IMR-90 (cell line): ENCODE measurements at places on chromosomes 5 and 9.

- H3K4me1 ChIP-seq: no peaks in the 10 kb centered on the region
- no peaks in the 10 kb centered on the region for H3K36me3 ChIP-seq
- no peaks in the 10 kb centered on the region for H3K27me3 ChIP-seq
- H3K4me3 ChIP-seq: no peak overlapping the region
- DNase-seq: no peak
- H3K27ac ChIP-seq: no peak overlapping the region
Observed at GRCh38 chr5:165055476-165055875, 1550.1 kb downstream of the MAT2B start.

- H3K27me3 ChIP-seq: no peaks in the 10 kb centered on the region
- peak; percentile 28 for DNase-seq
- peaks cover 11% of the 10 kb centered on the region for H3K4me1 ChIP-seq
- no peak overlapping the region for H3K4me3 ChIP-seq
- H3K36me3 ChIP-seq: peaks cover 2% of the 10 kb centered on the region; the same call in 1 of the 2 replicates
Observed at GRCh38 chr5:160020266-160020770, 11.4 kb downstream of the TTC1 start.

DNA sequence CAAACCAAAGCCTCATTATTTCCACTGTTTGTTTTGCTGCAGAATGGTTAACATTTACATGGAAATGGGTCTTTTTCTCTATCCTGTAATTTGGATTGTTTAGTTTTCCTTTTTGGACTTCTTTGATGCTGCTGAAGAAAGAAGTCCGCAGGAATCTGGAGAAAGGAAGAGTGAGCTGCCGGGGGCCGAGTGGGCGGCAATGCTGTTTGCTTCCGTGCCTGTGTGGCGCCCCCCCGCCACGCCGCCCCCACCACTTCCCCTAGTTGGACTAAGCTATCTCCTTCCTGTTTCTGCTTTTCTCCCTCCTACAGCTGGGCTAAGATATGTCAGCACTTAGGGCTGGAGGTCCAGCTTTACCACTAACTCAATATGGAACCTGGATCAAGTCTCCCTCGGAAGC lies 39.7 kb downstream of the ACTL7B start:
- no peak for DNase-seq
- H3K36me3 ChIP-seq: no peaks in the 10 kb centered on the region
- no peak overlapping the region for H3K4me3 ChIP-seq
- no peak overlapping the region for H3K27ac ChIP-seq

- H3K4me1 ChIP-seq: no peaks in the 10 kb centered on the region
- no peaks in the 10 kb centered on the region for H3K27me3 ChIP-seq
- no peaks in the 10 kb centered on the region for H3K36me3 ChIP-seq
- DNase-seq: no peak
- H3K4me3 ChIP-seq: no peak overlapping the region
Observed at GRCh38 chr5:89493414-89493813, 610.4 kb upstream of the MEF2C start.

- H3K36me3 ChIP-seq: no peaks in the 10 kb centered on the region
- no peak for DNase-seq
- H3K27ac ChIP-seq: no peak overlapping the region
Observed at GRCh38 chr5:88683506-88684135, 199.4 kb downstream of the MEF2C start.

- no peaks in the 10 kb centered on the region for H3K27me3 ChIP-seq
- no peak for DNase-seq
Observed at GRCh38 chr5:14441641-14442040, 140.0 kb upstream of the OTULINL start.

DNA sequence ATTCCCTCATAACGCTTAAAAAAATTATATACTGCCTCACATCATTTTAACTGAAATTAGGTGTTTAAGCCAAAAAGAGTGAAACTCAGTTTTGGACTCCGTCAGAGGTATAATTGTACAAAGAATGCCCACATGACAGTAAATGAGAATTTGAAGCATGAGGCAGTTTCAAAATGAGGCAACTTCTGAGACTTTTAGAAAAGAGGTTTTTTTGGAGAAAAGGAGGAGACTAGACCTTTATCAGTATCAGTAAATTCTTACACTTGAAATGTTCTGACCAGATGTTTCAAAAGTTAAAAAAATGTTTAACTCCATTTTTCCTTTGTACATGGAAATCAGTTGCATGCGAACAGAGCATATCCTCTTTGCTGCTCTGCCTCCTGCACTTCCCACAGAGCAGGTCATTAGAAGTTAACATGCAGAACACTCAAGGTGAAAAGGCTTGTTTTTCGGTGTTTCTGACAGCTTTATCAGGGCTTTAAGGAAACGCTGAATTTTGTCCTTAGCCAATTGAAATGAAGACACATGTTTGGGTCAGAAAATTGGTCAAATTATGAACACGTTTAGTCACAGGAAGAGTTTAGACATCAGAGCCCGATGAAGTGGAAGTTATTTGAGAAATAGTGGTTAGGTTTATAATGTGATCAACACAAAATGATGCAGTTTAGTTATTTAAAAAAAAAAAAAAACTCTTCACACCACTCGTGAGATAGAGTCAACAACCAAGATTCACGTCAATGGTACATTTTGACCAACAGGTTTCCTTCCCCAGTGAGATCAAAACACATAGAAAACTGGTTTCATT lies 59.5 kb downstream of the PIK3R1 start:
- no peak for DNase-seq
- H3K4me3 ChIP-seq: no peak overlapping the region
- H3K4me1 ChIP-seq: no peaks in the 10 kb centered on the region
- H3K27me3 ChIP-seq: no peaks in the 10 kb centered on the region
- H3K27ac ChIP-seq: no peak overlapping the region
